T-cell (primary cell): ENCODE measurements at places on chromosomes 2 and 18.

GRCh38 chr2:15009681-15010080 lies 377.2 kb downstream of the LRATD1 start:
- no peak for DNase-seq

- DNase-seq: no peak
Observed at GRCh38 chr2:24452502-24452885, 38.6 kb upstream of the NCOA1 start.

DNA sequence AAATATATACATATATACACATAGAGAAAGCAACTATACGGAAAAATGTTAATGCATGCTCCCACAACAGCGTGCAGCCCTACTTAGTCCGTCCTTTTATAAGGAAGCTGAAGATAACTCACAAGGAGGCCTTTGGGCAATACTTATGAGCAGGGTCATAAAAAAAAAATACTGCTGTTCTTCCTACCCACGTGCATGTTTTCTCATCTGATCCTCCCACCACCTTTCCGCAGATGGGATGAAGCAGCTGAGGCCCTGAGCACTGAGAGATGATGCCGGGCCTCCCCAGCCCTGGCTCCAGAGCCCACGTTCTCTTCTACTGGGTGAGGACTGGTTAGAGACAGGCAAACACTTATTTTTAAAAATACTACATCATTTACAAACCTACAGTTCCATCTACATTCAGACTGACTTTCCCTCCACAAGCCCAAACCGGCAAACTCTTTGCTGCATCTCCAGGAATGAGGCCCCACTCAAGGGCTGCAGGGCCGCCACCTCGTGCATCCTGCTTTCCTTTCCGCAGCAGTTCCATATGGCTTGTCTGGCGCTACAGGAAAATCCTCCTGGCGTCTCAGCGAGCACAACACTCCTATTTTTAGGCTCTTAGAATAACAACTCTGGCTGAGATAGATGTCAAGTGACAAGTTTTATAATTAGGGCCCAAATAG lies 41.6 kb downstream of the TBC1D8 start:
- no peak for DNase-seq

DNA sequence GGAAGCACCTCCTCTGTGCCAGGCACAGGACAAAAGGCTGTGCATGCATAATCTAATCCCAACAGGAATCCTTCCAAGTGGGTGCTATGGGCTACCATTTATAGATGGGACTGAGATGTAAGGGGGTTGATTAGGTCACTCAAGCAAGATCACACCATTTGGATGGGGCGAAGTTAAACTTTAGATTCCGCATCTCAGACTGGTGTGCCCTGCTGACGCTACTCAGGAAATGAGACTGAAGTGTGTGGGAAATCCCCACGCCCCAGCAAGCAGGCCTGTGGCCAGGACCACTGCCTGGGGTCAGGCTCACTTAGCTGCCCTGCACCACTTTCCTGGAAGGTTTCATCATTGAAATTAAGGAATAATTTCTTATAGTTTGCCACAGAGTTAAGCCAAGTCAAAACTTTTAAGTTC lies 70.5 kb upstream of the PPP1CB start:
- peak; percentile 46 for DNase-seq
